ENCODE measurements at places on chromosomes 2 and 18.

DNA sequence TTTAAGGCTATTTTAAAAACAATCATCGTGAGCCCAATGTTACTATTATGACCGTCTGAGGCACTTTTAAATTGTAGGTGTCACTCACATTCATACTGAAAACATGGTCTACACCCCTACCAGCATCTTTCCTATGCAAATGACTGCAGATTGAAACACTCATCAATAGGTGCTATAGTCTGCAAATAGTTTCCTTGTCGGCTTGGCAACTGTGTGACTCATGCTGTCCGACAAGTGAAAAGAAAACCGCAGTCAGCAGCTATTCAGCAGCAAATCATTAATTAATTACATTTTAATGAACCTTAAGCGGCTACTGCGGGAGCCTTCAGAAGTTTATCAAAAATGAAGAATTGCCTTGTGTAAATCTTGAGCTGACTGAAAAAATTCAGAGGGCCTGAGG lies 134.4 kb downstream of the FIGN start:
- no peak for DNase-seq

GRCh38 chr2:190653931-190654330 lies 5.0 kb downstream of the NAB1 start:
- no peak for DNase-seq

DNA sequence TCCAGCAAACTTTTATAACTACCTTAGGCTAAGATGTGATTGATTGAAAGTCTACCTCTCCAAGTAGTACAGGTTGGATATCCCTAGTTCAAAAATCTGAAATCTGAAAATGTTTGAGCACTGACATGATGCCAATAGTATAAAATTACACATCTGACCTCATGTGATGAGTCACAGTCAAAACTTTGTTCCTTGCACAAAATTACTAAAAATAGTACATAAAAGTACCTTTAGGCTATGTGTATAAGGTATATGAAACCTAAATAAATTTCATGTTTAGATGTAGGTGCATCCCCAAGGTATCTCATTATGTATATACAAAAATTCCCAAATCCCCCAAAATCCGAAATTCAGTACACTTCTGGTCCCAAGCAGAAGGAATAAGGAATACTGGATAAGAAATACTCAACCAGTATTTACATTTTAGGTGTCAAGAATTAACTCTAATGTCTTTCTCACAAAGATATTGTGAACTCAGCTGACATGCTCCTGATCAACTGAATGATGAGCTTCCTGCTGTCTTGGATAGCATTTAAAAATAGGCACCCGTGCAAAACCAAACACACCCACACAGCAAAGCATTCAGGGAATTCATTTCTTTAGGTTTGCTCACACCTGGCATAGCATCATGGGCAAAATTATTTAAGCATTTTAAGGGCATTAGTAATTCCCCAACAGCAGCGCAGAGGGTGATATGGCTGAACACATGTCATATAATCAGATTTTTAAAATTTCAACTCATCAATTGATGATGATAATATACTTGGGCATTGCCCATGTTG lies 497.4 kb upstream of the MEIS1 start:
- no peak for DNase-seq

DNA sequence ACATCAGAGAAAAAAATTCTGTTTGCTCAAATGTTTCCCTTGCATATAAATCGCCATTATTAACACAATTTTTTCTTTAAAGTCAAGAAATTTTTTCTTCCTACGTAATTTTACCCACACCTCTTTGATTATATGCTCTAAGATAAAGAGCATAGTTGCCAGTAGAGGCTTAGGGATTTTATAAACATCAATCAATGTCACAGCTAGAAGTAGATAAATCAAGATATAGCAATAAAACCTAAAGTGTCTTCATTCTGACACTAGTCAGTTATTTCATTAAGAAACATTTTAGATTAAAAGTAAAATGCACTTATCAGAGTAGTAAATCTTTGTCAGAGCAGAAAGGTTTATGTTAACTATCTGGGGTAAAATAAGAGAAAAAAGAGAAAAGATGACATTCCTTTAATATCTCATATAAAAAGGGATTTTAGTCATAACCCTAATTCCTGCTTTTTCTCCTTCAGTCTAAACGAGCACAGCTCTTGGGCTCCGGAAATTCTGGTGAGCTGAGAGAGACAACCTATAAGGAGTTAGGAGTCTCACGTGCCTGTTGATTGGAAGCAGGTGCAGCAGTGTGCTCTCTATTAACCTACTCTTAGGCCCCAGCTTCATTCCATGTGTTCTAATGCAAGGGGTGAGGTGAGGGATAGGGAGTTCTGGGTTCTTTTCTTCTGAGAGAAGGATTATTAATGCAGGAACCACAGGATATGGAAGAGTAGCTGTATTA lies 172.4 kb upstream of the GULP1 start:
- no peak for DNase-seq

- no peak for DNase-seq
Measured at GRCh38 chr2:219718066-219718465, 90.6 kb downstream of the SLC4A3 start.

DNA sequence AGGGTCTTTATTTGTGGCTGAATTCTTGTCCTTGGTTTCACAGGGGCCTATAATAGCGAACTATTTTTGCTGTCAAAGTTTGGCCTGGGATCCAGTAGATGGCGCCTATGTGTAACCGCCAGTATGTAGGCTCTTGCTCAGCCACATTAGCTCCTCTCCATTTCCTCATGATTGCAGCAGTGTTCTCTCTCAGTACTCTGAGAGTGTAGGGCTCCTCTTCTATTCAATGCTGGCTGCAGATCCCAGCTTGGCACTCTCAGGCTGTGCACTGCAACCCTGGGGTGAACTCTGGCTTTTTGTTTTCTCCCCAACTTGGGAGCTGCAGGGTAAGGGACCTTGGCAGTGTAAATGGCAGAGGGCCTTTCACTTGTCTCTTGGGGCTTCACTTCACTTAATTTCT lies 344.6 kb upstream of the CHAC2 start:
- DNase-seq = no peak

DNA sequence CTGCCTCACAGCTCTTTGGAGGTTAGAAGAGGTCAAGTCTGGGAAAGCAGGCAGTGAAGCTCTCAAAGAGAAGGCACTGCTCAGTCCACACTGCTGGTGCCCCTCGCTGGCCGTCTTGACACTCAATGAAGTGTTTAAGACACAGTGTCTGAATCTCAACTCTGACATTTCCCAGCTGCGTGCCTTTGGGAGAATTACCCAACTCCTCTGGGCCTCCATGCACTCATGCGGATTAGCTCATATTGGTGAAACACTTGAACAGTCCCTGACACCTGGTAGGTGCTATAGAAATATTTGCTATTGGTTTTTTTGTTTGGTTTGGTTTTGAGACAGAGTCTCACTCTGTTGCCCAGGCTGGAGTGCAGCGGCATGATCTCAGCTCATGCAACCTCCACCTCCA lies 281.0 kb downstream of the SRBD1 start:
- DNase-seq = no peak

- DNase-seq = no peak
Measured at GRCh38 chr18:79720359-79720733, 40.7 kb downstream of the CTDP1 start.

- no peak for DNase-seq
Measured at GRCh38 chr18:10013621-10014543, 100.1 kb downstream of the VAPA start.

DNA sequence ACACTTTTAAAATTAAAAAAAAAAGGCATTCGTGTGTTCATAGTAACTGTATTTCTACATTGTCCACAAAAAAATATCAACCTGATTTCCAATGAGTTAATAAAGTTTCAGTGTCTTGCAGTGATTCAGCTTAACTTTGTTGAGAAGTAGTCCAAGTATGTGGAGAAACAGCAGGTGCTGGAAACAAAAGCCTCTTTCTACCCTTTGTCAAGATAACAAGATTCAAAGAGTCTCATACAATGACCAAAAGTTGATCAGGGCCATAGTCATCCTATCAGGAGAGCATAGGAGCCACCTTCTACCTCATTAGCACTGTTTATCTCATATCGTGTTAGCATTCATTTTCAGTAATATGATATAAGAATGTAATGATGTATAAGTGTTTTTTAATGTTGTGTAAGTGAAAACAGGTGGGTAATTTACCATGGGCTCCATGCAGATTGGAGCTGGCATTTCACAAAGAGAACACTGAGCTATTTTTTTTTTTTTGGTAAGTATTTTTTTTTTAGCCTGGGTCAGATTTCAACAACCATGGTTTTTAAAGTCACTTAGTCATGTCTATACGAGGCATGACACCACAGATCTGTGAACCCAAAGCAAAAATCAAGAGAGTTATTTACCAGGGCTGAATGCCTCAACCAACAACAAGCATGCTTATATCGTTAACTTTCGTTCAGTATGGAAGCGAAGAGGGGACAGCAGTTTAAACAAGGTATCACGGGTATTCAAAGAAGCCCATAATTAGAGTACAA lies 165.0 kb upstream of the ZNF521 start:
- no peak for DNase-seq

DNA sequence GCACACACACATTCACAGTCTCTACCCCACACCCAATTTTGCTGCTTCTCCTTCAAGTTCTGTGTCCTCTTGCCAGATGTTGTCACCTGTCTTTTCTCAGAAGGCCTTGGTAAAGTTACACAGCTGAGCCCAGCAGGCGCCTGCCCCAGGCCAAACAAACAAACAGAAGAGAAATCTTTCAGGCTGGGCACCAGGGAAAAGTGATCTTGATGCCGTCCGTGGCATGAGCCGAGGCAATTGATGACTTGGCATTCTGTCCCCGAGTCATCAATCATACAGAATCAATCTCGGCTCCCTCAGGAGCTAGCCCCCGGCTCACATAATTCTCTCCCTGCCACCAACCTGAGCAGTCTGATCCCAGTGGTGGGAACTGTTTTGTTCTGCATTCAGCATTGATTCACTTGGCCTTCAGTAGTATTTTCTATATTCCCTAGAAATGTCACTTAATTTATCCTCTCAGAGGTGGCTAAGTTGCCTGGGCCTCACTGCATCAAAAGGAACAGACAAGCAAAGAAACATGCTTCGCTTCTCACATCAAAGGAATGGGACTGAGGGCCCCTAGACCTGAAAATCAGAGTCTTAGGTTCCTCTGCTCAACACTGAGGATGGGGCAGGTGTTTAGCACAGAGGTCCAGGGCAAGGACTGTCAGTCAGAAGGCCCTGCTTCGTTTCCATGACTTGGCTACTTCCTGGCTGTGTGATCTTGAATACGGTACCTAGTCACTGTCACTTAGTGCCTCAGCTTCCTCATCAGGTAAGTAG lies 278.8 kb upstream of the CELF4 start:
- no peak for DNase-seq

GRCh38 chr18:8870528-8870927 lies 165.2 kb downstream of the MTCL1 start:
- no peak for DNase-seq

GRCh38 chr2:171237751-171238505 lies 77.2 kb upstream of the TLK1 start:
- DNase-seq = no peak

DNA sequence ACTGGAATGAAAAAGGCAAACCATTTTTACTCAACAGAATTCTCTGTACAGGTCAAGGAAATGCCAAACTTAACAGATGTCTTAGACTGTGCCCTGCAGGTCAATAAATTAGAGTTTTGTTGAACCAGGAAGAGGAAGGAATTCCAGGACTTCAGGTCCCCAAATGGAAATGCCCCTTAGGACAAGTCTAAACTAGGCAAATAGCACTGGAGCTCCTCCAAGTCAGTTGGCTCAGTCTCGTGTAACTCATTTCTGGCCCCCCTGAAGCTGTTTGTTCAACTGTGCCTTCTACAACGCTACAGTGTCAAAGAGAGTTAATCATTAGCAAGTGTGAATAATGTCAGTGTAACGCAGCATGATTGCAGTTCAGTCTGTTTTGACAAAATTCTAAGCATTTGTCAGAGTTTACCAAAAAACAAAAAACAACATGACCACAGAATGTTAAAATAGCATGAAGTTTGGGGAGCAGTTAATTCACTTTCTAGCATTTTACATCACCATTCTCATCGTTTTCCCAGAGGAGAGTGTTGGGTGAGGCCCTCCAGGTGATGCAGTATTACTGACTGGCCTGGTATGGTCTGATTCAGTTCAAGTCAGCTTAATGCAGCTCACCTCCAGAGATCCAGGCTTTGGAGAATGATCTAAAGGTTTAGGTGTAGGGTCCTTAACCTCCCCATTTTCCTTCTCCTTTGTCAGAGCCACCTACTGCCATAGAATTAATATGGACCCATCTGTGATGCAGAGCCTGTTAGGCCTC lies 108.1 kb downstream of the AQP4 start:
- DNase-seq = no peak

- DNase-seq = no peak
Measured at GRCh38 chr2:102126169-102126568, 16.4 kb upstream of the IL1R1 start.

DNA sequence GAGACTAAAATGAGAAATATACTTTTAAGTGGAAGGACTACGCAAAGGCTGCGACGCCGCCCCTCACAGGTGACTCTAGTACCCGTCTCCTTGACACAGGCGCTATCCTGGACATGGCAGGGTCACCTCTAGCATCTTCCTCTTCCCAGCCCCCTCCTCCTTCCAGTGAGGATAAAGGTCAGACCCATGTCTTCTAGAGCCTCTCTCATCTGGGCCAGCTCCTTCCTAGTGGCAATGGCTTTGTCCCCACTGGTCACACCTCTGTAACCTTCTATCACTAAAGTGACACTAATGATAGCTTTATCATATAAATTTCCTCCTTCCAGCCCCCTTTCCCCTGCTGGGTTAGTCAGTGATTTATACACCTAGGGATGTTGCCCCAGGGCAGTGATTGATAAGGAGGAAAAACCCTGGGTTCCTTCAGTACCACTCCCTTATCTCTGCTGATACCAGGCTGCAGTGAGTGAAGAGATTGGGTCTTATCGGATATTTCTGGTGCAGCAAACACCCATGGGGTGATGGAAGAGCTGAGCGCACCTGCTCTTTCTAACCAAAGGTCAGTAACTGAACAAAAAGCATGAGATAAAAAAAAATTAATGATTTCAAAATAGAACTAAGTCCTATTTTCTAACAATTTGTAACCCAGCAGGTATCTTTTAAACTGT lies 62.0 kb upstream of the FZD5 start:
- DNase-seq = no peak

DNA sequence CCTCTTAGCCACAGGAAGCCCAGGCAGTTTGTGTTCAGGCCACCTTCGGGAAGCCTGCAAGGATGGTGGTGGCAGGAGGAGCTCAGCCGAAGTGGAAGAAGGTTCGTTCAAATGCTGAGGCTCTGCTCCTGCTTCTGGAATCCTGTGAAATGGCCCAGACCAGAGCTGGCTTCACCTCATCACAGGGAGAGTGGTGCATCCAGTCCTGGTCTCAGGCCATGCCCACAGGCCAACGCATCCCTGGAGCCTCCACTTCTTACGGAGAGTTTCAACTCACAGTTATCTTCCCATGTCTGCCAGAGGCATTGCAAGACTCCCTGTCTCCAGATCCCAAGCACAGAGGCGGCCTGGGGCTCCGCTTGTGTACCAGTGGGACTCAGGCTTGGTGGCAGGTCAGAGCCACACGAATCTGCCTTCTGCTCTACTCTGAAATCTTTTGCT lies 82.3 kb downstream of the NDUFA10 start:
- no peak for DNase-seq

- no peak for DNase-seq
Measured at GRCh38 chr2:190504912-190505311, 29.6 kb downstream of the NEMP2 start.

GRCh38 chr2:226623587-226624368 lies 175.8 kb downstream of the IRS1 start:
- DNase-seq = no peak

Data from activated CD4-positive, CD25-positive, alpha-beta regulatory T cell (primary cell).